ENCODE measurements at places on chromosomes 11 and 22.

DNA sequence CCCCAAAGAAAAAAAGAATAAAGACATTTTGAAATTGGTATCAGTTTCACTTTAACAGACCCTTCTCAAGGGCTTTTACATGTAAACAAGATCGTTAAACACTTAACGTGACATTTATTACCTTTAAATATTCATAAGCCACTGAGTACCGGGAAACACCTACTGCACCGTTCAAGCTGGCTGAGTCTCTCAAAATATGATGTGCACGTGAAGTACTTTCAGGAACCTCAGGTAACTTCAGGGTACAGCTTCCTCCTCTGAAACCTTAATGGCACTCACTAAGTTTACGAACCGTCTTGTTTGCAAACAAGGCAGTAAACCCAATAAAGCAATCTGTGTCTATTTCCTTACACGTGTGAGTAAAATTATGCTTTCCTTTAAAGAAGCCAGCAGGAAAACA is 105.5 kb upstream of the TENM4 start:
- DNase-seq, result no peak

GRCh38 chr11:9187616-9188015 is 77.5 kb downstream of the DENND5A start:
- no peak for DNase-seq

GRCh38 chr22:36486619-36487384 is 5.4 kb upstream of the TXN2 start:
- peak; percentile 38 for DNase-seq

DNA sequence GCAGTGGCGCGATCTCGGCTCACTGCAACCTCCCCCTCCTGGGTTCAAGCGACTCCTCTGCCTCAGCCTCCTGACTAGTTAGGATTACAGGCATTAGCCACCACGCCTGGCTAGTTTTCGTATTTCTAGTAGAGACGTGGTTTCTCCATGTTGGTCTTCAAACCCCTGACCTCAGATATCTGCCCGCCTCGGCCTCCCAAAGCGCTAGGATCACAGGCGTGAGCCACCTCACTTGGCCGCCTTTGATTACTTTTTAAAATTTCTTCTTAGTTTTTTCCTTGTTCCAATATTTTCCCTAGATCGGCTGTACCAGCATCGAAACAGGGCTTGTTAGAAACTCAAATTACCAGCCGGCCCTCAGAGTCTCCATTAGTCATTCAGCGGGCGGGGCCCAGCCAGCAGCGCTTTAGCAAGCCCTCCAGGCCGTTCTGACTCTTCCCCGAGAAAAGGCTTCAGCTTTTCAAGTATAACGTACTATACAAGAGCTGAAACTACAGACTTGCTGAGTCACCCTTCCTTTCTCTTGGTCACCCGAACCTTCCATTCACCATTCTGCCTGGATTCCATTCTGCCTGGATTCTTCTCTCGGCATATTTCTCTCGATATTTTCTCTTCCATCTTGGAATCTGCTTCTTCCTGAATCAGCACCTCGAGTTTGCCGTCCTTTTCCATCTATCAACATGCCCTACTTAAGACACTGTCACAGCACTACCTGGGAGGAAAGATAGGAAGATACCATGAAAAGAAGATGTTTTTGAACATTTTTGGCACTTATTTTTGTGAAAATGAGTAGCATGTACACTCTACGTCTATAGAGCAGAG is 6.7 kb upstream of the CAPRIN1 start:
- no peak for DNase-seq

DNA sequence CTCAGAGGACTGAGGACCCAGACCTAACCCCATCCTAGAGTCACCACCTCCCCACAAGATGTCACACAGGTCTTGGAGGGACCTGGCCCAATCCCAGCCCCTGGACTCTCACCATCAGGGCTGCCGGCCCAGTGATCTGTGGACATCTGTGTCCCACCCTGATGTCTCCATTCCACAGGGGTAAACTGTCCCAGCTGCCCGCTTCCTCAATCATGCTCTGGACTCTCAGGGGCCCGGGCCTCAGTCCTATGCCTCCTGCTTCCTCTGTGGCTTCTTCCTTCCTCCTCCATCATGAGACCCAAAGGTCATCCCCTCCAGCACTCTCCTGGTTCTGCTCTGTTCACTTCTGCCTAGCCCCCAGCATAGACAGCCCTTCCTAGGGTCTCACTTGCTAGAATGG is 32.2 kb downstream of the ARAP1 start:
- no peak for DNase-seq

GRCh38 chr22:20211997-20212753 is 55.9 kb downstream of the RTN4R start:
- no peak for DNase-seq

GRCh38 chr11:72423840-72424239 is 10.5 kb downstream of the CLPB start:
- DNase-seq, result no peak

GRCh38 chr11:24155792-24156191 is 341.1 kb upstream of the LUZP2 start:
- DNase-seq, result no peak

Data from stimulated activated CD4-positive, alpha-beta T cell treated with anti-CD3 and anti-CD28 coated beads, Interleukin-1b, Interleukin-23, amount 100 ng/mL, for 1 hour (primary cell).